ENCODE measurements at places on chromosomes 13 and 19.

GRCh38 chr13:22793598-22794134, 387.1 kb upstream of the SGCG start:
- DNase-seq, result peak; percentile 34

GRCh38 chr13:82248762-82249161, 1633.5 kb downstream of the SLITRK1 start:
- DNase-seq, result no peak

- peak; percentile 99 for DNase-seq
Measured at GRCh38 chr19:44626048-44626624, 12.8 kb downstream of the IGSF23 start.

GRCh38 chr19:47315125-47315821, 5.6 kb downstream of the C5AR1 start:
- DNase-seq, result peak; percentile 91

DNA sequence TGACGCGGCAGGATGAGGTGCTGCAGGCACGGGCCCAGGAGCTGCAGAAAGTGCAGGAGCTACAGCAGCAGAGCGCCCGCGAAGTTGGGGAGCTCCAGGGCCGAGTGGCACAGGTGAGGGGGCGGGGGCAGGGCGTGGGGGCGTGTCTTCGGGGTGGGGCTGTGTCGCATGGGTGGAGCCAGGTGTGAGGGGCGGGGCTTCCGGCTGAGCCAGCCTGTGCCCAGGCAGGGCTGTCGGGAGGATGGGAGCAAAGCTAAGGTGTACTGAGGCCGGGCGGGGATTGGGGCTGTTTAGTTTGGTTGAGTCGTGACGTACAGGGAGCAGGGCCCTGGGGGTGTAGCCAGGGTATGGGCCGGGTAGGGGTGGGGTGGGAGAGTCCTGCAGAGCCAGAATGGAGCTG, 62.3 kb downstream of the KCNC3 start:
- DNase-seq, result no peak

DNA sequence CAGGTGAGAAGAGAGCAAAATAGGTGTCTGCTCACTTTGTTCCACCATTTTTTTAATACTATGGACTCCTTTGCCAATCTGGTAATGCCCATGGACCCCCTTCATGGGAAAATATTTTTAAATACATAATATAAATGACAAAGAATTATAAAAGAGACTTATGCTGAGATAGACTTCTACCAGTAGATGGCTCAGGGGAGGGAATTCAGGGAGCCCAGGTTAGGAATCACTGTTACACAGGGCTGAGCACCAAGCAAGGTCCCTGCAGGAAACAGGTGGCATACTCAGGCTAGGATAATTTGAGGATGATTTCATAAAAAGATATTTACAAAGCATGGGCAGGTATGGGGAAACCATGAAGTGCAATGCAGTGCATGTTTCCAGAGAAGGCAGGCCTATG, 525.9 kb downstream of the FGF9 start:
- DNase-seq, result no peak

DNA sequence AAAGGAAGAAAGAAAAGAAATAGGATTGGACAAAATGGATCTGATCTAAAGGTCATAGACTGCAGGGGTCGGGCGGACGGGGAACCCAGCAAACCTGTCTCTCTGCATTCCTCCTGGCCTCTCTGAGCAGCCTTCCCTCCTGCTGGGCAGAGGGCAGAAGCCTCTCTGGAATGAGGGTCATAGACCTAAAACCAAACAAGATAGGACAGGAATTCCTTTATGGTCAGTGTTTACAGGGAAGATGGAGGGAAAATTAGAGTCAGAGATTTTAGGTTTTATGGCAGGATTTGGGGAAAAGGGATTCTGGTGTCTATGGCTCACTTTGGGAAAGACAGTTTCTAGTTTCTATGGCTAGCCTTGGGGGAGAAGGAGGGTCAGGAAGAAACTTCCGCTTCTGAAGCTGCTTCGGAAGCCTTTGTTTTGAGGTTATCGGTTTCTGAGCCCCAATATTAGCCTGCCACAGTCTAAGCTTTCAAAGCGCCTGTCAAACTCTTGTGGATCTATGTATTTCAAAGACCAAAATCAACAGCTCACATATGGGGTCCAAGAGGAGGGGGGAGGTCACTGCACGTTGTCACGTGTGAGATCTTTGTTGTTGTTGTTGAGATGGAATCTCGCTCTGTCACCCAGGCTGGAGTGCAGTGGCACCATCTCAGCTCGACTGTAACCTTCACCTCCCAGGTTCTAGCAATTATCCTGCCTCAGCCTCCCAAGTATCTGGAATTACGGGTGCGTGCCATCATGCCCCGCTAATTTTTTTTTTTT, 18.9 kb upstream of the DPRX start:
- no peak for DNase-seq

- DNase-seq, result no peak
Measured at GRCh38 chr13:43482026-43482425, 304.7 kb downstream of the ENOX1 start.

DNA sequence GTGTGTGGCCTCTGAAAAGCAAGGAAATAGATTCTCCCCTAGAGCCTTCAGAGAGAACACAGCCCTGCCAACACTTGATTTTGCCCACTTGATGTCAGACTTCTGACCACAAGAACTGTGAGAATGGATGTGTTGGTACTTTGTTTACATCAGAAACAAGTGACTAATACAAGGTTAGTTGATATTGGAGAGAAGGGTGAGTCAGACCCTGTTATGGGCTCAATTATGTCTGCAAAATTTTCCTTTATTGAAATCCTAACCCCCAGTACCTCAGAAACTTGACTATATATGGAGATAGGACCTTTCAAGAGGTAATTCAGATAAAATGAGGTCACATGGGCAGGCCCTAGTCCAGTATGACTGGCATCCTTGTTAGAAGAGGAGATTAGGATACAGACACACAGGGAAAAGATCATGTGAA, 226.7 kb downstream of the RFC3 start:
- peak; percentile 83 for DNase-seq

DNA sequence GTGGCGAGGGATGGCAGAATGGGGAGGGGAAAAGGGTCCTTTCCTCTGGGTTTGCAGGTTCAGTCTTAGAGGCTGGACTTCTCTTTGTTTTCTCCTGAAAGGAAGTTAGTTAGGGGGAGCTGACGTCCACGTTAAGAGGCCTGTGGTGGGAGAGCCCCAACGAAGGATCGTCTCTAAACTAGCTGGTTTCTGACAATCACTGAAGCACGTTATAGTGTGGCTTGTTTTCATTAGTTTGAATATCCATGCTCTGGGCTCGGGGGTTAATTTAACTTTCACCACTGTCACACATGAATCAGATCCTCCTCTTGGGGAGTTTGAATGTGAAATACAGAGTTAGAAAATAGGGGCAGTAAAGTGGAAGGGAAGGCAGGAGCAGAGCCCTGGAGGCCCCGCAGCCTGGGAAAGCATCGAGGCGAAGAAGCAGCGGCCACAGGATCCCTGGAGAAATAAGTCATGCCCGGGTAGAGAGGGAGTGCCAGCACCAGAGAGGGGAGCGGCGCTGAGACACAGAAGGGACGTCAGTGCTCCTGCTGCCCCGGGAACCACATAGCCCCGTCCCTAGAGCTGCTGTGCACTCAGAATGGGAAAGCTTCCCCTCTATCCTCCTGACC, 31.1 kb upstream of the AMER2 start:
- DNase-seq, result no peak

DNA sequence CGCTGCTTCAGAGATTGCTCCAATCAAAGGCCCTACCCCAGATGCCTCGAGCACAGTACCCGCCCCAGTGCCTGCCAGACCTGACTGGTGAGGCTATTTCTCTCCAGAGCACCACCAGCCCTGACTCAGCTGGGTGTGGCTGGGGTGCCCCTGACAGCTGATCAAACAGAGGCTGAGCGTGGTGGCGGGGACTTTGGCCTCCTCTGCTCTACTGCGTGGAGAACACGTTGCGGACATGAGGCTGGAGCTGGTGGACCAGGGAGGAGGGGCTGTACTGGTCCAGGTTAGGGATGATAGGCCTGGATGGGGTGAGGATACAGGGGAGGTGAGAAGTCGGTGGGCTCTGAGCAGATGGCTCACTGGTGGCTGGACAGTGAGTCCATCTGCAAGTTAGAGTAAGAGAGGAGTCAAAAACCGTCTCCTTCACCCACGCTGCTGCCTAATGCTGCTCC, 3.5 kb upstream of the DOCK6 start:
- no peak for DNase-seq

DNA sequence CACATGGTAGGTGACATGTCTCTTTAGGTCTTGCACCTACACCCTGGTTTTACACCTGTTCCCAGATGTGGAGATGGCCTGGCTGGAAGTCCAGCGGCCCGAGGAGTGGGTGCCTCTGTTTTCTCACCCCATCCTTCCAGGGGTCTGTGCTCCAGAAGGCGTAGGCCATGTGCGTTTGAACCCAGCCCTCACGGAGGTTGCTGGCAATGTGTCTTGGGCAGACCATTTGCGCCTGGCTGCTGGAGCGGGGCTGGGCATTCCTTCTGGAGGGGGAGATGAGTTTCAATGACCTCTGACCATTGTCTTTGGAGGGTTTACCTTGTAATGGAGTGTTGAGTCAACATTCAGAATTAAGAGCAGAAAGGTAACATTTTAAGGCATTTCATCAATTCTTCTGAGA, 54.8 kb upstream of the ZNF536 start:
- DNase-seq, result no peak

DNA sequence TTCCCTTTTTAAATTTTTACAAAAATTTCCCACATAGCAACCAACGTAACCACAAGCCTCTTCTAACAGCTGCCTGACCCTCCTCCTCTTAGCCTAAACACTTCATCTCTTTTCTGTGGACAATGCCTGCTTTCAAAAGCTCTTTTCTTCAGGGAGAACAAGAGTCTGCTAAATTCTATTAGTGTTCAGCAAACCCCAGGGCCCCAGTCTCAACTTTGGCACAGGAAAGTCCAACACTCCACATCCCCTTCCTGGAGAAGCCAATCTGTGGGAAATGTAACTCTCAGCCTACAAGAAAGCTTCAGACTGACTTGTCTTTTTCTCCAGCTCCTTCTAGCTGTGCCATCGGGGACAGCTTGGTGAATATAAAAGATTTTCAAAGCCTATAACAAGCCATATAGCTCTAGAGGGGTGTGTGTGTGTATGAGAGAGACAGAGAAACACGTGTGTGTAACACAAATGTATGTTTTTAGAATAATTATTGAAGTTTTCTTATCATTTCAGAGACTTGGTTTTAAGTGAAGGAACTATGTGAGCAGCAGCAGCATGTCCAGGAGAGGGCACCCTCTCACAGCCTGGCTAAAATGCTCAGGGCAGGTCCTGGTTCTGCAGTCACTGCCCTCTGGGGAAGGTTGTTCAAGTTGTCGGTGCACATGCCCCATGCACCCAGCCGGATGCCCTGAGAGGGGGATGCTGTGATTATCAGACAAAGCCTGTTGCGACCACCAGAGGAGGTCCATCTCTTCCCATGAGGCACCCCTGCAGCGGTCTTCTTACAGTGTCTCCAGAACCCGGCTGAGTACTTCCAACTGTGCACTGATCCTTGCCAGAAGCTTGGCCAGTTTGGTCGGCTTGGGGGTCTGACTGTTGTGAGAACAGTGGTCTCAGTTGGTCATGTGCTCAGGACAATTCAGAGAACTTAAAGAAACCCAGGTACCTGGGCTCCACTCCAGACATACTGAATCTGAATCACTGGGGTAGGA, 34.4 kb downstream of the CCDC70 start:
- peak; percentile 24 for DNase-seq

- DNase-seq, result no peak
Measured at GRCh38 chr13:30668312-30668711, 50.6 kb downstream of the USPL1 start.

DNA sequence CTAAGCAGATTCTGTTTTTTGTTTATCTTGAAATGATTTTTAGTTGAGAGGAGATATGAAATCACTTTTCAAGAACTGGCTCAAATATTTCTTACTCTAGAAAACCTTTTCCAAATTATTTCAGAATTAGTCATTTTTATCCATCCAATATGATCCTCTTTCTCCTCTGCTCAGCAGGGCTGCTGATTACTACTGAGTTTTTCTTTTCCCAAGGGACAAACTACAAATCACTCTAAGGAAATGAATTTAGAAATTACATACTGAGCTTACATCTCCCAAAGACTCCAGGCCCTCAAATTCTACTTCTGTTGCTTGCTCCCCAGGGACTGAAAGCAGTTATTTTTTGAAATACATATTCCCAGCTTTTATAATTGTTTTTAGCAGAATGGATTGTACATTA, 87.4 kb upstream of the UFM1 start:
- DNase-seq, result peak; percentile 89

GRCh38 chr19:35732540-35733179, 9.6 kb downstream of the IGFLR1 start:
- no peak for DNase-seq

GRCh38 chr19:6616011-6616410, 25.1 kb upstream of the CD70 start:
- peak; percentile 53 for DNase-seq

GRCh38 chr13:103815619-103816018, 749.4 kb upstream of the SLC10A2 start:
- peak; percentile 56 for DNase-seq

DNA sequence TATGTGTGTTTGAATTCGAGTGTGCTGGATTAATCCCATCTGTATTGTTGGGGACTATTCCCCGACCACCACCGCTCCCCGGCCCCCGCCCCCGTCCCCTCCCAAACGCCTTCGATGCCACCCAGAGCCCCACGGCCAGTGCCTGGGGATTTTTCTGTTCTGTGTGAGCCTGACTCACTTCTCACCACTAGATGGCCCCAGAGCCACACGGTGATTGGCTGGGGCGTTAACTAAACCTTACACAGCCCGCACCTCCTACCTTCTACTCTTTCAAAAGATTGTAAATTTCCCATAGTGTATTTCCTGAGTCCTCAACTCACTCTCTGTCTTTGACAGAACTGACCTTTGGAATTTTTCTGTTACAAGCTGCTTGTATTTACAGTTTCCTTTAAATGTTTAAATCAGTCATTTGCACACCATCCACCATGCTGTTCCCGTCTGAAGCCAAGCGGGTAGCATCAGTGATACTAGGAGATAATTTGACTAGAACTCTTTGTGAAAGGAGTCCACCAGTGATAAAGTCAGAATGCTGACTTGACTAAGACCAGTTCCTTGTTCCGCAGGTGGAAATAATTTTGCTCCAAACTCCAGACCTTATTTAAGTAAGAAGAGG, 61.4 kb downstream of the RFX2 start:
- DNase-seq, result peak; percentile 74

Data from fibroblast of skin of right biceps (primary cell).